ENCODE measurements at places on chromosomes 7 and 10. TPM values are rescaled to one million over a fixed set of nuclear protein-coding genes. Genes with fewer than 3 reads are reported as not detected.

Gene RBP3
- not detected for total RNA-seq

Gene TMEM60
- 5.2 TPM for total RNA-seq

Gene TDRD1
- not detected for total RNA-seq

Gene METTL27
- 2.9 TPM for total RNA-seq

- no peaks in the 10 kb centered on the region for H3K4me1 ChIP-seq
- no peak overlapping the region for H3K27ac ChIP-seq
- no peak for DNase-seq
- no peaks in the 10 kb centered on the region for H3K27me3 ChIP-seq
Measured at GRCh38 chr7:47180516-47180826, 401.4 kb downstream of the TNS3 start.

- no peak for DNase-seq
- H3K27me3 ChIP-seq, result no peaks in the 10 kb centered on the region
- H3K36me3 ChIP-seq, result no peaks in the 10 kb centered on the region
Measured at GRCh38 chr10:24834869-24835268, 111.2 kb upstream of the ARHGAP21 start.

DNA sequence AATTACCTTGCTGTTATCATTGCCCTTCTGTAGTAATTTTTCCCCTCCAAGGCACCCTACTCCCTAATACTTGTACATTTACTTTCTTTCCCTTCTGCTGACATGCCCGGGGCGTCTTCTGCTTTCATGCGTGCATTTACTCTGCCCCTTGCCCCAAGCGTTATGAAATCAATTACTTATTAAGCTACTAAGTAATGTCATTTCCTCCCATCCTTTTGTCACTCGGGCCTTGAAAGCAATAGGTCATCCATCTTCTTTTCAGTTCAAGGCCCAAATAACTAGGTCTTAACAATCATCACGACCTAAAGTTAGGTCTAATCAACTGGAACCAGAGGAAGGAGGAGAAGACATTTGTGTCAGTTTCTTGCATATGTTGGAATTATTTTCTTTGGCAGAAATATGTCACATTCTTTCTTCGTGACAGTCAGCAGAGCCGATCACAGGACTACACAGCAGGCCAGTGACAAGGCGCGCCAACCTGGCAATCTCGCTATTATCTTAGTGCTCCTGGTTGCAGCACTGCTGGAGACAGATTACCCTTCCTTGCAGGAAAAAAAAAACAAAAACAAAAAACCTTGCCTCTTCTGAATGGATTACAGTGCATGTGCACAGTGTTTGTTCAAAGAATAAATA, 179.2 kb downstream of the RELN start:
- no peaks in the 10 kb centered on the region for H3K27me3 ChIP-seq
- no peaks in the 10 kb centered on the region for H3K4me1 ChIP-seq
- H3K4me3 ChIP-seq, result no peak overlapping the region
- H3K27ac ChIP-seq, result no peak overlapping the region
- DNase-seq, result no peak

DNA sequence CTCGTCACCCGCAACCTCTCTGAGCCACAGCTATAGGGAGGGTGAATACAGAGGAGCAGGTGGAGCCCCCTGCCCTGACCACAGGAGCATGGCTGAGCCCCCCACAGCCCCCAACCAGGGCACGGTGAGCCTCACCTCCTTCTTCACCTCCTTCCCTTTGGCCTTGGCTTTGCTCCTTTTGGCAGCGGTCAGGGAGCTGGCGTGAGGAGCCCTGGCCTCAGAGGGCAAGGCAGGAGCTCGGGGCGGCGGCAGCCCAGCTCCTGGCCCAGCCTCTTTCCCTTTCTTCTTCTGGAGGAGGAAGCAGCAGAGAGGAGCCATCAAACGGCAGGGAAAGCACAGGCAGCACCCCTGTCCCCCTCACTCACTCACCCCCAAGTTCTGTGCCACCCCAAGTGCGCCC, 42.2 kb downstream of the SLC29A4 start:
- H3K36me3 ChIP-seq, result peaks cover 16% of the 10 kb centered on the region
- DNase-seq, result no peak
- no peak overlapping the region for H3K27ac ChIP-seq
- H3K27me3 ChIP-seq, result no peaks in the 10 kb centered on the region
- H3K4me1 ChIP-seq, result no peaks in the 10 kb centered on the region
- H3K4me3 ChIP-seq, result no peak overlapping the region

DNA sequence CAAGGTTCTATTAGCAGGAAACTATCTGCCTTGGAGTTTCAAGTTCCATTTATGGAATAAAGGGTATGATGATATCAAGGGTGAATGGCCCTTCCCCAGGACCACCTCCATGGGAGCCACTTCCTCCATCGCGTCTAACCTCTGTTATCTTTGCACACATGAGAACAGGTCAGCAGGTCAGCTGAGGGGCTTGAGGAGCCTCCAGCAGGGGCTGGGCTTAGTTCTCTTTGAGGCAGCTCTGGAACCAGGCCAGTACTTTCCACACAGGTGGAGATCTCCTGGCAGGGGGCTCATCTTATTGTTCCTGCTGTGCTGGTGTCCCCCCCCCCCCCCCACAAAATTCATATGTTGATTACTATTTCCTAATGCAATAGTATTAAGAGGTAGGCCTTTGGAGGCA, 472.2 kb upstream of the ZMIZ1 start:
- H3K27me3 ChIP-seq, result no peaks in the 10 kb centered on the region
- no peak overlapping the region for H3K27ac ChIP-seq

- H3K4me1 ChIP-seq, result peaks cover 12% of the 10 kb centered on the region
- DNase-seq, result no peak
- H3K27ac ChIP-seq, result no peak overlapping the region
- no peaks in the 10 kb centered on the region for H3K36me3 ChIP-seq
- H3K4me3 ChIP-seq, result no peak overlapping the region
Measured at GRCh38 chr7:155994279-155994811, 182.1 kb upstream of the SHH start.

Measured in CD4-positive, CD25-positive, alpha-beta regulatory T cell (primary cell).